T-helper 1 cell (primary cell): ENCODE measurements at places on chromosomes 7 and 10.

DNA sequence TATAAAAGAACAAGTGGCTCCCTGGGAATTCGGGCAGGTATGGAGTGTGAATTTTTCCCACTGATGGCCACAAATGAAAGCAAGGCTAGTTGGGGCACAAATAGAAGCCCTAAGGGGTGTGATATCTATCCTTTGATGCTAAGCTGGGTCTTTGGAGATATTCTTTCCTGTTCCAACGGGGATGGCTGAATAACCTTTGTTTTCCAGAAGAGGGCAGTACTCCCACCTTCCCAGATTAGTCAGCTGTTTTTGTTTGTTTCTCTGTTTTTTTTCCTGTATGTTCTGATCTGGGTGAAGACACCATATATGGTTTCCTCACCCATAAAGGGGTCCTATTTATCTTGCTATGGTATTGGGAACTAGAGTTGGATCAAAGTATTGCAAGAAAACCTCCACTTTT lies 947.7 kb upstream of the SORCS1 start:
- no peak for DNase-seq

DNA sequence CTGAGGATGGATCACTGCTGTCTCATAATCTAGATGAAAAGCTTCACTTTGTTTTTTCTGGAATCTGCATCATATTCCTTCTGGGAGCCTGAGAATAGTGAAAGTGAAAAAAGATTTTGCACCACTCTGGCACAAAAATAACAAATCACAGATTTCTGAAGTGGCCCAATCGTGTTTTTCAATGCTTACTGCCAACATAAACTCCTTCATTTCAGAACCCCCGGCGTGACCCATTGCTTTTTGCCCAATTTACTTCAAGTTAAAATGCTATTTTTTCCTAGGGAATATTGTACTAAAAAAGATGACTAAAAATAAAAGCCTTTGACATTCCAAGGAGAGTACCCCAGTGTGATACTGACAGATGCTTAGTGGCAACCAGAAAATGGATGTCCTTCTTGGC lies 53.7 kb upstream of the ANK3 start:
- no peak for DNase-seq

DNA sequence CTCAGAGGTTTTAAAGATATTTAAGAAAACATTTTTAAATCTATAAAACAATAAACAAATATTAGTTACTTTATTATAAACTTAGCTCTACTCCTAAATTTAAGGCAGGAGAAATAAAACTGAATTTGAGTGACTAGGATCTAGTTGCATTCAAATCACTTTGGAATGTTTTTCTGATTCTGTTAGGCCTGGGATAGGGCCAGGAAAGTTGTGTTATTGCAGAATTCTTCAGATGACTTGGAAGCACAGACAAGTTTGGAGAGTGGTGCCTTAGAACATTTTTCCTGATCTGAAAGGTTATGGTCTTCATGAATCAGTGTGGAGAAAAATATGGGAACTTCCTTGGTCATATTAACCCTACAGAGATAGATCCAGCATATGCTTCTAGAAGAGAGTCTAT lies 15.6 kb upstream of the SLC25A13 start:
- no peak for DNase-seq

GRCh38 chr7:43353902-43354301 lies 229.0 kb upstream of the STK17A start:
- DNase-seq = no peak

DNA sequence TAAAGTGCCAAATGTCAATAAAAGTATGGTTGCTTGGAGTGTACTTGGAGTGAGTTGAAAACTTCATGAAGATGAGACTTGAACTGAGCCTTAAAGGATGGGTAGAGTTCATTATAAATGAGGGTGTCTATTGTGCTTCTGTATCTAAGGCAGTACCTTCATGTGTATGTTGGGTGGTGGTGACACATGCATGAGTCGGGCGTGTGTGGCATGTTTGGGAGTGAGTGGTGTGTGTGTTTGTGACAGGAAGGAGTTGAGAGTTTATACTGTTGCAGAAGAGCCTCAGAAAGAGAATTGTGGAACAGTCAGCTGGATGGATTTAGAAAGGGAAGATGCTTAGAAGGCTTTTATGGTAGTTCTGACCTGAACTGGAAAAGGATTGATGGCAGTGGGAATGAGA lies 6.0 kb upstream of the ZRANB1 start:
- no peak for DNase-seq

DNA sequence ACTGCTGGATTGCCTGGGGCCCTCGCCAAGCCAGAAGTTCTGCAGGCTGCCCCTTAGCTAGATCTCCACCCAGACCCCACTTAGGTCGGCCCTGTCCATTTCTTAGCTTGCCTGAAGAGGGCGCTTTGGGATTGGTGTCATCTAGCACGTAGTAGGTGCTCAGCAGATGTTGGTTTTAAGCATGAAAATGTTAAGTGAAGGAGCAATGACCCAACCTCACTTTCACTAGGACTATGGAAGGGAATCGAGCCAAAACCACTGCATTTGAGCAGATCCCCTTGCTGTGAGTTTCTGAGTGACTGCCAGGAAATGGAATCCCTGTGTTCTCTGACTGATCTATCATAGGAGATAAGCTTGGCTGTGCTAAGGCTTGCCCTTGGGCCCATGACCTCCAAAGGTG lies 131.7 kb upstream of the EEPD1 start:
- DNase-seq = no peak

DNA sequence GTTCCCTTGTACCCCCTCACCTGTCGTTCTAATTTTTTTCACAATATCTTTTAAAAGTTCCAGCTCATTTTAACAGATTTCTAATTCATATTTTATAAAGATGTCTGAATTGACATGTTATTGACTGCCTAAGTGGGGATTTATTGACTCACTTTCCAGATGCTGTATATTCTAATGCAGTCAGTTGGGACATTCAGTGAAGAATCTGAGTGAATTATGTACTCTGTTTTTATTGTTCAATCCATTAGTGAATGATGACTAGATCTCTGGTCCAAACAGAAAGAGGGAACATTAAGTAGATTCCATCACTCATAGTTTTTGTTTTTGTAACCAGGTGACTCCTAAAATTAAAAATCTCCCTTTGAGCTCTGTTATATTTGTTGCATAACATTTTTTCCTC lies 54.3 kb downstream of the LOXL4 start:
- no peak for DNase-seq

- DNase-seq = no peak
These were observed 97.8 kb upstream of the CAV2 start for GRCh38 chr7:116401711-116402110.

DNA sequence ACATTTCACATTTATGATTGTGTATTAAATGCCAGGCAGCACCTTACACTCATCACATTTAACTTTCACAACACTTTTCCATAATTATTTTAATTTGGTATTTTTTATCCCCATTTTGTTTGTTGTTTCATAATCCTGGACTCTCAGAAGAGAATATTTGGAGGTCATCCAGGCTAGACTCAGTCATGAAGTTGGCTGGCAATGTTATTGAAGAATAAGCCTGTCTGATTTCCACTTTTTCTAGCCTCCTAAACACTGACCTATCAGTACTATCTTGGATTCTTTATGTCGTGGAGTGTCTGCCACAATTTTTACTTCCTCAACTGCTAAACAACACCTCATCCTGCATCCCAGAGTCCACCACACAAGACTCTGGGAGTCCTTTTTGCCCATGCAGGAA lies 372.3 kb upstream of the NRP1 start:
- no peak for DNase-seq

- DNase-seq = no peak
These were observed 24.2 kb downstream of the PILRA start for GRCh38 chr7:100397315-100398081.

- no peak for DNase-seq
These were observed 89.0 kb downstream of the RSU1 start for GRCh38 chr10:16728266-16728665.

DNA sequence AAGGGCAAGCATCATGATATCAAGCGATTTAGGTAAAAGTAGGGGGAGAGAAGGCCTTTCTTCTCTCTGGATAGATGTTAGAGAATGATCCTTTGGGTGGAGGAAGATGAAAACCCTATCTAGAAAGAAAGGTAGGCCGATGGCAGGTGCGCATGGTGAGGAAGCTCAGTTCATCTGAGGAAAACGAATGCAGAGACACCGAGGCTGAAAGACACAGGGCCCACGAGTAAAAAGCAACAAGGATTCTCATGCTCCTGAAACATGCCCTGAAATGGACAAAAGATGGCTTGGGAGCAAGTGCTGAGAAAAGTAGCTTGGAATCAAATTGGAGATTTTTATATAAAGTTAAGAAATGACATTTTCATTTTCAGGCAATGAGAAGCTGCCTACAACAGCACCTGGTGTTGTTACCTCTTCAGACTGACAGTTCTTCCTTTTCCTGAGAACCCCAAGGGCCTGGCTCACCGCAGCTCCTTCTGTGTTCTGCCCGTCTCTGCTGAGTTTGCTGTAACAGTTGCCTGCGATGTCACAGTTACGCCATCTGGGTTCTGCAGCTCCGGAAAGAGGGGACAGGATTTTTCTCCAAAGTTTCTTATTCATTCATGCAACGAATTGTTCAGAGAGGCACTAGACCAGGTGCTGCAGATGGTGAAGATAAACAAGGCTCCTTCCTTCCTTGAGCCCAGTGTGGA lies 402.0 kb upstream of the KLF6 start:
- DNase-seq = no peak

- no peak for DNase-seq
These were observed 97.0 kb downstream of the BICC1 start for GRCh38 chr10:58609532-58610150.

DNA sequence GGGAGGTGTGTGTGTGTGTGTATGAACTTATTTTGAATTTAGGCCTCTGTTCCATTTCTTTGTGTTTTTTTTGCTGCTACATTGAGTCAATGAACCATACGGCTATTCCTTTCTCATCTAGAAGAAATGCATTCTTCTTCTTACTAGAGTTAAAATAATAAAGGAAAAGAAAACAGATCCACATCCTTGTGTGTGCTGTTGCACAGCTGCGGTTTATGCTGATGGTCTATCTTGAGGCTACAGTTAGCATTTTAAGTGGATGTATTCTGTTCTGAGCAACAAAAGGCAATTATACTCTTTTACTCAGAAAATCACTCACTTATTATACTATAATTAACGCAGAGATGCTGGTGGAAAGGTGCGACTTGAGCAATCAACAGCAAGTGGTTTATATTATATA lies 615.0 kb upstream of the MBL2 start:
- DNase-seq = no peak

GRCh38 chr10:97673736-97674525 lies 13.1 kb downstream of the AVPI1 start:
- DNase-seq = no peak

DNA sequence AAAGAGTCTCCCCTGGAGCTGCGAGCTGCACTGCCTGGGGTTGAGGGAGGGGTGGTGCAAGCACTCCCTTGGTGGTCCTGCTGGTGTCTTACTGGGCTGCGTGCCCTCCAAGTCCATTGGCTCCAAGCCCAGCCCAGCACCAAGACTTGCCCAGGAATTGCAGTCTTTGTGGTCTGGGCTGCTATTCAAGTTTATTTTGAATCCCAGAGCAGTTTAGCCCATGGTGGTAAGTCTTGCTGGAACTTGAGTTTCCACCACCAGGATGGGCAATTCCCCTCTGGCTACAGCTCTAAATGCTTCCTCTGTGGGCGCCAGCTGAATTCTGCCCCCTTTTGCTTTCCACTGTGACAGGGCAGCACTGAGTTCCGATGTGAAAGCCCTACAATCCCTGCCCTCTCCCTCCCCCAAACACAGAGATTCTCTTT lies 25.1 kb downstream of the GALNT11 start:
- no peak for DNase-seq

GRCh38 chr7:95596198-95597063 lies at the start of gene PDK4:
Gene PDK4, minus strand, starts transcription at chr7:95596516. Its CDS starts 223 bp downstream, at chr7:95596293.
- DNase-seq = no peak

DNA sequence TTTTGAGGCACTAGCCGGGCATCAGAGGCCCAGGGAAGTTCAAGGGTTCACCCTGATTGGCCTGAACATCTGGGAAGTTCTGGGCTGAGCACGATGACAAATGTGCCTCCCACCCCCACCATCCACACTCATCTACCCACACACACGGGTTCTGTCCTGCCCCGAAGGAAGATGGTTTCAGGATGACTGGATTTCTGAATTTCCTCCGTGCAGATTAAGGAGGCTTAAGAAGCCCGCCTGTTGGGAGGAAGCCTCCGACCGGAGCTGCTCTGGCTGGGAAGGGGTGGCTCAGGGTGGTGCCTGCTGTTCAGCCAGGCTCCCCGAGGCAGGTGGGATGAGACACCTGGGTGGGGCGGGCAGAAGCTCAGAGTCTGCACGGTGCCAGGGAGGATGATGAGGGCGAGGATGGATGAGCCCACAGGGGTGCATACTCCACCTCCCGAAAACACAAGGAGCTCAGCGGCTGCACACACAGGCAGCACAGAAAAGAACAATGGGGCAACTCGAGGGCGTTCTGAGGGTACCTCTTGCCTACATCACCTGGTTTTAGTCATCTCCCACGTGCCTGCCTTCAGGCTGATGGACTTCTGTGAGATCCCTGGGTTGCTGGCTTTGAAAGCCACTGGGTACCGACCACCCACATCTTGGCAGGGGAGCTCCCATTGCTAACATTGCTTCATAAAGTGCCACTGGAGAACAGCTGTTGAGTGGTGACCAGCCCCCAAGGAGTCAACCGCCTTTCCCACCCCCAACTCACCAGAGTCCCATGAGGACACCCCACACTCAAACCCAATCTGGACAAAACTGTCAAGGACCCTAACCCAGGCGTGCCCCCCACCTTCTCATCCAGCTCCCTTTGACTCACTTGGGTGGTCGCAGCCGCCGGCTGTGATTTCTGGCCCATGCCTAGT lies 41.2 kb downstream of the CALML3 start:
- DNase-seq = no peak

DNA sequence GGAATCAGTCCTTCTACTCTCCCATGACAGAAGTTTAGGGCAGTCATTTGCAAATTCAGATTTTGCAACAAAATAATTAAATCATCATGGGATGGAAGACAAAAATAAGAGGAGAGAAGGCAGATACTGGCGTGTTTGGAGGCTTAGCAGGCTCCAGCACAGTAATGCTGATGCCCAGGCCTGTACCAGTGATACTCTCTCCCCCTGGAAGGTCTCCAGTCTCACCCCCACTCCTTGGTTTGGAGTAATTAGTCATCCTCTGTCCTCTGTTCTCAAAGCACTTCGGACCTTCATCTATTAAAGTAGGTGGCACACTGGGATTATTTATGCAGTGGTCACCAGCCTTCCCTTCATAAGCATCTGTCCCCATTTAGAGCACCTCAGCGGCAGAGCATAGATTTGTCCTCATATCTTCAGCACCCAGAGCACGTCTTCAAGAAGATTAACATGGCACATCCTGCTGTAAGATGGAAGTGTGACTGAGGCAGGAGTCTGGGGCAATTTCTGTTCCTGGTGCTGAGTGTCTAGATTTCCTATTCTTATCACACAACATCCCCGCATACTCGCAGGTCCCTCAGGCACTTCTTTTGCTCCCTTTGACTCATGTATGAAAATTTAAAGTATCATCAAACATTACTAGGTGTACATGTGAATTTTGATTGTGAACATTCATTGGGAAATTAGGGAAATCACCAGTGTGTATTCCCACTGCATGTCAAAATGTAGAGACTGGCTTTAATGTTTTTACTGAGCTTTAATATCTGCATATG lies 31.3 kb upstream of the TRIL start:
- no peak for DNase-seq

GRCh38 chr7:117124591-117125220 lies 171.4 kb downstream of the ST7 start:
- no peak for DNase-seq

- DNase-seq = no peak
These were observed 65.8 kb downstream of the ATXN7L1 start for GRCh38 chr7:105810556-105810955.
